ENCODE measurements at places on chromosomes 3 and 15.

- DNase-seq = peak; percentile 71
Observed at GRCh38 chr3:31405515-31405914, 127.2 kb upstream of the STT3B start.

- no peak for DNase-seq
Observed at GRCh38 chr3:69483449-69483848, 97.6 kb upstream of the FRMD4B start.

GRCh38 chr3:196246612-196247308 lies 30.4 kb downstream of the SLC51A start:
- peak; percentile 82 for DNase-seq

- DNase-seq = no peak
Observed at GRCh38 chr3:158642005-158642404, 2.3 kb upstream of the GFM1 start.

- DNase-seq = no peak
Observed at GRCh38 chr3:49680493-49681231, 6.5 kb downstream of the APEH start.

DNA sequence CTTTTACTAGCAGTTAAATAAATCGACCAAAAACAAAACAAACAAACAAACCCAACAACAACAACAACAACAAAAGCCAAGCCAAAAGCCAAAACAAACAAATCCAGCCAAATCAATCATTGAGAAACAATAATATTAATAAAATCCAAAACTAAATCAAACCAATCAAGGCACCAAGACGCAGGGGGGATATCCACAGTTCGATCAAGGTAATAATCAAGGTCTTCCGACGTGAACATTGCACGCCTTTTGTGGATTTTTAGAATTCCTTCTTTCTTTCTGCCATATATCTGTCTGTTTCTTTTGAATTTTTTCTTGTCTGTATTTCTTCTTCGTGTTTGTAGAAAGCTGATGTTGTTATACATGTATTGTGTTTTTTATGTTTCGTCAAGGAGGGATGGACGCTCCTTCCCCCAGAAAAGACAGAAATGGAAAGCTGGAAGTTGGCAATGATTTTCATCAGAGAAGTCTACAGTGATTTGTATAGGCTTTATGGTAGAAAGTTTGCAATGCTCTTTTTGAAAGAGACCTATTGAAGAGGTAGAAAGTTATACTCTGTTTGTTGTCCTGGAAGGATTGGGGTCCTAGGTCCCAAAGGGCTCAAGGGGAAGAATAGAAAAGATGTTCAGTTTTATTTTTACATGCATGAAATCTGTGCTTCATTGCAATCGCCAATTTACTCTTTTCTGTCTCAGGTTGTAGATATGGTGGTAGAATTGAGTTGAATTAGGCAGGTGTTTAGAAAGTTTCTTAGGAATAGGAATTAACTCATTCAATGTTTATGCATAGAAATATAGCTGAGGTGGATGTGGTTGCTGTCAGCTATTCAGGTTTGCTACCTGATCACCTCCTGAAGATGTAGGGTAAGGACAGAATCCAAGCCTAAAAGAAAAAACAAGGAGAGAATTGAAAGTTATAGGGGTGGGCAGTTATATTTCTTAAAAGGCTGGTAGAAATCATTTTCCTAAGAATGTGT lies 1.2 kb downstream of the ARPP21 start:
- no peak for DNase-seq

DNA sequence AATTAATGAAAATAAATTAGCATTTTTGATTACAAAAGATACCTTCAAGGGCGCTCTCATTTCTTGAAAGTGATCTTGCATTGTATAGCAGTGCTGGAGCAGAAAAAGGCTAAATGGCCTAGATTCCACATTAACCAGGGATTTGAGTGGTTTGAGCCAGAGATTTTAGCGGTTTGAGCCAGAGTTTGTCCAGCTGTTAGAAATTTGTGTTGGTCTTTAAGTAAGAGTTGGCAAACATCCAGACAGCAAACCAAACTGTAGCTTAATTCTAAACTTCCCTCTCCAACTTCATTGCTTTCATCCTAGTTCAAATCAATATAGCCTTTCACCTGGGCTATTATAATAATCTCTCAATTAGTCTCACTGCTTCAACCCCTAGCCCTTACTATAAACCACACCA lies 351.7 kb downstream of the IGSF11 start:
- DNase-seq = no peak

GRCh38 chr3:111749171-111750170 lies 109.6 kb upstream of the PHLDB2 start:
- no peak for DNase-seq

DNA sequence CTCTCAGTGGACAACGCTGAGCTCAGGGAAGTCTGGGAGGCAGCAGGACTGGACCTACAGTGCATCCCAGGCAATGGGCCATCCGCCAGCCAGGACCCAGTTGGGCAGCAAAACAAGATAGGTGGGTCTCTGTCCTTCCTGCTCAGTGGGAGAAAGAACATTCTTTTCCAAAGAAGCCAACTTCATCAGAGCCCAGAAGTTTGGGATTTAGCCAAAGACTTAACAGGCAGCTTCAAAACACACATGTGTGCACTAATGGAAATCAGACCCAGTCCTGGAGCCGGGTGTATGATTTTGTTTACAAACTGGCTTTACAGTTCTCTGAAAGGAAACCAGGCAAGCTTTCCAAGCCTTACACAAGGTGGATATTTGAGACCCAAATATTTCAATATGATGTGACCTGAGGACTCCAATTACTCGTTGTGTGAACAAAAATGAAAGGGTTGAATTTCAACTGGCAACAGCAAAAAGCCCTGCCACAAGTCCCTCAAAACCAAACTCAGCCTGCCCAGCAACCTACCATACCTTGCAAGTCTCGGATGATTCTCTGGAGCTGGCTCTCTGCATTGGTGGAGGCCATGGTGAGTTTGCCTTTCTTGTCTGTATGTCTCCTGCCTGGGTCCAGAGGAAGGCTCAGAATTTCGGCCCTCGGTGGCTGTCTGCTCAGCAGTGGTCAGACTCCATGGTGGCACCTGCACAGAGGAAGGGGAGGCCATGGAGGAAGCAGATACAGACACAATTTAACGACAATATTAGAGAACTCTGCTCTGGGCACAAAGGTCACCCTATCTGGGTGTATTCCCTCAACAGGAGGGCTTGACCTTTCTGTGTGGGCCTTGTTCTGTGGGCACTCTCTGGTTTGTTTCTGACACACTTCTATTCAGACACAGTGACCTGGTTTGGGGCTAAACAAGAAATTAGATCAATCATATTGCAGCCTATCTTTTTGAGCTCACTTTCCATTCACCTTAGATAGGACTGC lies 11.0 kb downstream of the FYCO1 start:
- DNase-seq = no peak

DNA sequence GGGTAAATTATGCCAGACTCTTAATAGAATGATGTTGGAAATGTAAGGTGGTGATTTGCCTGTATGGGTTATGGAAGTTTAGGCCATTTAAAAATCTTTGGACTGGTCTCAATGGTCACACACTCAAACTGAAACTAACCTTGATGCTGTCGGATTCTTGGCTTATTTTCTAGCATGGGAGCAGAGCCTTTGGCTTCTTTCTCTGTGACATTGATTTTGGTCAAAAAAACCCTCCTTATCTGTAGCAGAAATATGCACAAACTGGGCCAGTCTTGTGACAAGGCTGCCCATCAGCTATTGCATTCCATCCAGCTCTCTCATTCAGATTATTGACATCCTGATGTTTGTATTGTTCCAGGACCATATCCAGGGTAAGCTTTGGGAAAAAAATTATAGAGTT lies 35.9 kb downstream of the ARPP21 start:
- DNase-seq = no peak

DNA sequence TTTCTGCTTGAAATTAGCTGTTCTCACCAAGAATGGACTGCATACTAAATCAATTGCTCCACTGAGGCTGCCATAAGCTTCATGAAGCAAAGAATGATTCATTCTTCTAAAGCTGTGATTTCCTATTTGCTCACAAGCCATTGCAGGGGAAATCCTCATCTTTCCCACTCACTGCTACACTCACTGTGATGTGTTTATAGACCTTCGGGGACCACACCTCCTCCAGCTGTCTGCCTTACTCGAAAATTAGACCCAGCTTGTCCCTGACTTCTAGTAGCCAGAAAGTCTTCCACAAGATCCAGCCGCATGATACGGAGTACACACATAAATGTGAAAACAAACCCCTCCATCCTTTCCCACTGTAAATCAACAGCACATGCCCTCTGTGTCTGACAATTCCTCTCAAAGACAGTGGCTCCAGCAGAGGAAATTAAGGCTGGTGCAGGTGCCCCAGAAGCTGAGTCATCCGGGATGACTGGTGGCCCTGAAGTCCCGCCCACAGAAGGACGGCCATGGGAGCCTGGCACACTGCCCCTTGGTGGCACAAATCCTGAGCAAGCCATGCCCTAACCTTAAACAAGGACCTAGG lies 172.0 kb downstream of the STT3B start:
- DNase-seq = peak; percentile 51

DNA sequence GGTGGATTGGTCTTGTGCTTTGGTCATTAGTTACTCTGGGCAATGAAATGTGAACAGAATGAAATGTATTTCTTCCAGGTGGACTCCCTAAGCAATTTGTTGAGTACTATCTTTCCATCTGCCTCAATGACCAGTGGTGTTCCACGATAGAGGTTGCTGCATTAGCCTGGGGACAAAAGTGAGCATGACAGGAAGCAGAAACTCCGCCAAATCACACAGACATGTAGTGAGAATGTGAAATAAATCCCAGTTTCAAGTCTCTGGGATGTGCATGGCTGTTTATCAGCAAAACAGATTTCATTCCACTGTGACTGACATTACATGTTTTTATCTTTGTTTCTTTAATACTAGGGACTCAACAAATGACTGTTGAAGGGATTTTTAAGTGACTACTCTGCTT lies 63.3 kb upstream of the DCBLD2 start:
- DNase-seq = no peak

DNA sequence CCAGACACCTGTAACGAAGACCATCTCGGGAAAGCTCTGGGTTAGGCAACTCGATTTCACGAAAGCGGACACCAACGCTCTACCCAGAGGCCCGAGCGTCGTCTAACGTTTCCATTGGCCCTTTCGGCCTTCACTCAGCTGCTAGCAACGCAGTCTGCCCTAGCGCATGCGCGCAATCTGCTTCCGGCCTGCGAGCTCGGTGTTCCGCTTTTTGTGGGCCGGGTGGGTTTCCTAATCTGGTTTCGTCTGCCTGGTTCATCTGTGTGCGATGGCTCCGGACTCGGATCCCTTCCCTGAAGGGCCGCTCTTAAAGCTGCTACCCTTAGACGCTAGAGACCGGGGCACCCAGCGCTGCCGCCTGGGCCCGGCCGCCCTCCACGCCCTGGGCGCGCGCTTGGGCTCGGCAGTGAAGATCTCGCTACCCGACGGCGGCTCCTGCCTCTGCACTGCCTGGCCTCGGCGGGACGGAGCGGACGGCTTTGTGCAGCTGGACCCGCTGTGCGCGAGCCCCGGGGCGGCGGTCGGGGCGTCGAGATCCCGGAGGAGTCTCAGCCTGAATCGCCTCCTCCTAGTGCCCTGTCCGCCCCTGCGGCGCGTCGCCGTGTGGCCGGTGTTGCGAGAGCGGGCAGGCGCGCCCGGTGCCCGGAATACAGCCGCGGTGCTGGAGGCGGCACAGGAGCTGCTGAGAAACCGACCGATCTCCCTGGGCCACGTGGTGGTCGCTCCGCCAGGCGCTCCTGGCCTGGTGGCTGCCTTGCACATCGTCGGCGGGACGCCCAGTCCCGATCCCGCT lies 24.0 kb upstream of the GATM start:
- DNase-seq = peak; percentile 99

- DNase-seq = no peak
Observed at GRCh38 chr3:151232991-151233390, 30.0 kb upstream of the GPR171 start.

DNA sequence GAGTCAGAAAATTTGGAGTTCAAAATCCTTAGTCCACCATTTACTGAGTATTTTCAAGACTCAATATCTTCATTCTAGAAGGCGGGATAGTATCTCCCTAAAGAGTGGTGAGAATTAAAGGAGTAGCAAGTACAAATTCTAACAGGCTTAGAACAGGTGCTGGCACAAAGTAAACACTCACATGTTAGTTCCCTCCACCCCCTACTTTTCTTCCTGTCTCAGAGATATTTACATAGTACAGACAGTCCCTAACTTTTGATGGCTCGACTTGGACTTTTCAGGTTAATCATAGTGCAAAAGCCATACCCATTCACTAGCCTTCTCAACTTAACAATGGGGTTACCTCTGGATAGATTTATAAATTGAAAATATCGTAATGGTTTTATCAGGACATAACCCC lies 476.2 kb upstream of the RASGRP1 start:
- no peak for DNase-seq

DNA sequence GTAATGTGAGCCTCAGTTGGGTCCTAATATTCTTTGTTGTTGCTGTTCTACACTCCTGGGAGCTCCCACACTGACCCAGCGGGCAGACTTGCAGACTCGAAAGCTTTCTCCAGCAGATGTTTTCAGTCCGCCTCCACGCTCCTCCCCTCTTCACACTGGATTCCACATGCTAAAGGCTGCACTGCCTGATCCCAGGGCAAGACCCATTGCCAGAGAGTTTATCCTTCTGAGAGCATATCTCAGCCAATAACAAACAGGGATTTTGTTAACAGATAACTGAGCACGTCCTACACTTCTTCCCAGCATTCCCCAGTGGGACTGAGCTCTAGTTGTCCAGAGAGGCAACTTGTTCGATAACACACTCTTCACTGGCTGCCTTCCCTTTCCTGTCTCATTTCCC lies 8.0 kb upstream of the COL6A6 start:
- DNase-seq = no peak

- DNase-seq = peak; percentile 96
Observed at GRCh38 chr15:94026458-94027304, 204.7 kb upstream of the MCTP2 start.

DNA sequence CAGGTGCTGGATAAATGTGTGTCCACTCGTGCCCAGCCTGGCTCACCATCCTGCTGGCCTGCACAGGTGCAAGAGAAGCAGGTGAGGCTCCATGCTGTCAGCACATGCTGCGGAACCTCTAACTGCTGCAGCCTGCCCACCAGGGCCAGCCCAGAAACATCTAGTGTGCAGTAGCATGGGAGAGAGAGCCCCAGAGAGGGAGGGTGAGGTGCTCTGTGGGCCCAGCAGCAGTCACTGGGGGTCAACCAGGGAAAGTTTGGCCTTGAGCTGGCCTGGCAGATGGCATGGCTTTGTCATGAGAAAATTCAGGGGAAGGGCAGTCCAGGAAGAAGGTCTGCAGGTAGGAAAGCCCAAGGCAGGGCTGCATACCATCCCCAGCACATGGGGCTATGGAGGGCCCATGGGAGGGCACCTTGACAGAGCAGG lies 18.2 kb upstream of the PRR23E start:
- no peak for DNase-seq

GRCh38 chr3:161273589-161274218 lies 52.6 kb downstream of the NMD3 start:
- DNase-seq = no peak

DNA sequence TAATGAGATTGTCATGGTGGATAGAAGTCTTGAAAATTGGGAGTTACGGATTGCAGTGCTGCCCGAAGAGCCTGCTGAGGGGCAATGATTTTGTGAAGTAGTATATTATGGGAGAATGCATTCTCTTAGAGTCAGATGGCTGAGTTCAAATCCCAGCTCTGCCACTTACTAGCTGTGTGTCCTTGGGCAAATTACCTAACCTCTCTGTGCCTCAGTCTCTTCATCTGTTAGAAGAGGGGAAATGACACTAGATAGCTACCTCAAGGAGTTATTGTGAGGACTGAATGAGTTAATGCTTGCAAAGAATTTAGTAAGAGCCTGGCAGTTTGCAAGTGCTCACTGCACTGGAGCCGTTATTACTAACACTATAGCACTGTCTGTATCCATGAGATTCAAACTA lies 15.4 kb downstream of the FGD5 start:
- no peak for DNase-seq

Data from astrocyte (in vitro differentiated cells and primary cell).